ENCODE measurements at places on chromosomes 2 and 18.
A peak's percentile ranks its signal among the peaks of the same experiment; 100 is the strongest.

DNA sequence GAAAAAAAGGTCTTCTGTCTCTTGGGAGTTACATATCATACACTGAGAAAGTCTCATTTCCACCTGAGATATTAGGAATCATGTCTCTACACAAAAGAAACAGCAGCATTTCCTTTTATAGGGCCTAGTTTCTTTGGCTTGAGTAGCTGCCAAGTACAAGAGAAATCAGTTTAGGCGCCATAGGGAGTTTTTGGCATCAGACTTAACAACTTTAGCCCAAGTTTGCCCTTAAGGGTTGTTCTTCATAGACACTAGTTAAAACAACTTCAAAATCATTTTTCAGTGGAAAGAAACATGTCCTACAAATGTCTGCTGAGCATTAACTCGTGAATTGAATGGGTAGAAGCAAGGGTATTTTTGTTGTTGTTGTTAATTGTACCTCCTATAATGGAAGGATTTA, 587.0 kb upstream of the DSEL start:
- DNase-seq, result no peak
- peak overlapping the region; percentile 14 for H3K27ac ChIP-seq
- H3K27me3 ChIP-seq, result no peaks in the 10 kb centered on the region
- no peaks in the 10 kb centered on the region for H3K4me1 ChIP-seq
- H3K4me3 ChIP-seq, result no peak overlapping the region

GRCh38 chr2:30709516-30709915, 97.7 kb downstream of the CAPN13 start:
- no peak for DNase-seq
- no peaks in the 10 kb centered on the region for H3K27me3 ChIP-seq
- H3K36me3 ChIP-seq, result no peaks in the 10 kb centered on the region
- H3K4me3 ChIP-seq, result no peak overlapping the region
- H3K27ac ChIP-seq, result no peak overlapping the region

GRCh38 chr2:177155631-177156030, 57.0 kb upstream of the HNRNPA3 start:
- H3K27me3 ChIP-seq, result peaks cover 20% of the 10 kb centered on the region
- H3K36me3 ChIP-seq, result no peaks in the 10 kb centered on the region
- H3K27ac ChIP-seq, result no peak overlapping the region
- H3K4me3 ChIP-seq, result no peak overlapping the region
- peaks cover 7% of the 10 kb centered on the region for H3K4me1 ChIP-seq
- DNase-seq, result no peak

DNA sequence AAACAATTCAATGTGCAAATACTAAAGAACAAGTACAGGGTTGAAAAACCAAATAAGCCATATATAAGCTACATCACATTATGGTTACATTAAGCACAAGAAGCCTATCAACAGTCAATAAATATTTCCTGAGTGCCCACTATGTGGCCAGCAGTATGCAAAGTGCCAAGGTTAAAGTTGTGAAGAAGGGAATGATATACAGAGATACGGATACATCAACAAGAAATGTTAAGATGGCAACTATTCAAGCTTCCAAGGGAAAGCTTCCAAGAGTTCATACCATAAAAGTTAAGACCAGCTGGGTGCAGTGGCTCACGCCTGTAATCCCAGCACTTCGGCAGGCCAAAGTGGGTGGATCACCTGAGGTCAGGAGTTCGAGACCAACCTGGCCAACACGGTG, 14.0 kb downstream of the DYM start:
- DNase-seq, result no peak
- H3K4me3 ChIP-seq, result no peak overlapping the region
- no peak overlapping the region for H3K27ac ChIP-seq
- peaks cover 39% of the 10 kb centered on the region for H3K36me3 ChIP-seq
- no peaks in the 10 kb centered on the region for H3K4me1 ChIP-seq

DNA sequence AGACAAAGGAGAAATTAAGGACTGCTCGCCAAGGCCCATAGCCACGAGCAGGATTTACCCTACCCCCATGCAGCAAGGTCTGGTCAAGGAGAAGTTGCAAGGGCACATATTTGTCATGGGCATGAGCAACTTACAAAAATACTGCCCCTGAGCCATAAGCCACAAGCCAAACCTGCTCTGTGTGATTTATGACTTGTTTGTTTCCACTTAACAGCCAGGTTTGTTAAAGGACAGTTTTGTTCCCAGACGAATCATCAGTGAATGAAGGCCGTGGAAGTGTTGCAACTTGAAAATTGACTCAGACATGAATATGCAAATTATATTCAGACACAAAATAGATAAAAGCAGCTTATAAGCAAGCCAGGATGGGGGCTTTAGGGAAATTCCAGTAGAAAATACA, 31.3 kb upstream of the EVA1A start:
- no peak for DNase-seq
- no peaks in the 10 kb centered on the region for H3K27me3 ChIP-seq
- H3K36me3 ChIP-seq, result no peaks in the 10 kb centered on the region
- no peak overlapping the region for H3K27ac ChIP-seq
- H3K4me3 ChIP-seq, result no peak overlapping the region
- H3K4me1 ChIP-seq, result peaks cover 18% of the 10 kb centered on the region

GRCh38 chr2:185475914-185476313, 262.7 kb upstream of the FSIP2 start:
- no peaks in the 10 kb centered on the region for H3K27me3 ChIP-seq
- no peak for DNase-seq
- no peak overlapping the region for H3K27ac ChIP-seq

GRCh38 chr2:96218508-96219131, 10.0 kb upstream of the STARD7 start:
- no peaks in the 10 kb centered on the region for H3K4me1 ChIP-seq
- DNase-seq, result no peak
- no peaks in the 10 kb centered on the region for H3K27me3 ChIP-seq
- no peaks in the 10 kb centered on the region for H3K36me3 ChIP-seq
- no peak overlapping the region for H3K4me3 ChIP-seq

DNA sequence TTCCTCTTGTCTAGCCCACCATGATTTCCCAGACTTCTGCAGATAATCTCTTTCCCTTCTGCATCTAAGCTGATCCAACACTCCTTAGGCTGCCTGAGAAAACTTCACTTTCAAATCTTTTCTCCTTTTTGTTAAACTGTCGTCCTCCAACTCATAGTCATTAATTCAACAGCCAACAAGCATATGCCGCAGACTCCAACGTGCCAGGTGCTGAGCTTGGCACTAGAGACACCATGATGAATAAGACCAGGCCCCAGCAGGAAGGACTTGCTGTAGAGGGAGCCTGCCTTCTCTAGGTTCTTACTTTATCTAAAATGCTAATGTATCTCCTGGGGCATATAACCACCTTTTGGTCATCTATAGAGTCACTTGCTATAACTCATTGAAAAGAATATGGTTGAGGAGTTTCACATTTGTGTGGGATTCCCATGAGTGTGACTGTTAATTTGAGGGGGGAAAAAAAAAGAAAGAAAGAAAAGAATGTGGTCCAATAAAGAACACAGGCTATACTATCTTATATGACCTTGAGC, 51.0 kb downstream of the ANKRD44 start:
- H3K4me3 ChIP-seq, result no peak overlapping the region
- H3K27me3 ChIP-seq, result no peaks in the 10 kb centered on the region
- no peaks in the 10 kb centered on the region for H3K36me3 ChIP-seq

GRCh38 chr2:216922175-216922780, 62.4 kb upstream of the TNP1 start:
- H3K27me3 ChIP-seq, result no peaks in the 10 kb centered on the region
- no peak for DNase-seq
- no peaks in the 10 kb centered on the region for H3K36me3 ChIP-seq
- no peak overlapping the region for H3K4me3 ChIP-seq
- H3K27ac ChIP-seq, result no peak overlapping the region

GRCh38 chr18:9542924-9543323, 67.6 kb downstream of the RALBP1 start:
- DNase-seq, result no peak
- no peak overlapping the region for H3K4me3 ChIP-seq
- peaks cover 26% of the 10 kb centered on the region for H3K36me3 ChIP-seq

DNA sequence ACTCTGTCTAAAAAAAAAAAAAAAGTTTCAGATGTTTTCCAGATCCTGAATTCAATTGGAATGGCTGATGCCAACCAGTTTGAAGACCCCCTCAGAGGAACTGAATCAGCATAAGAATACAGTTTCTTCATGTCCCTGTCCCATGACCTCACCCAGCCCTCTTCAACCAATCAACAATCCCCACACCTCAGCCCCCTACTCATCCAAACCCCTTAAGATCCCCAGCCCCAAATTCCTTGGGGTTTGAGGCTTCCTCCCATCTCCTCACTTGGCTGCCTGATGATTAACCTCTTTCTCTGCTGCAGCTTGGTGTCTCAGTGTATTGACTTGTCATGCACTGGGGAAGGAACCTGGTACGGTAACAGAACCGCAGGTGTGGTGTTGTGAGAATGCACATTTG, 97.6 kb upstream of the CABLES1 start:
- H3K36me3 ChIP-seq, result no peaks in the 10 kb centered on the region
- no peak overlapping the region for H3K4me3 ChIP-seq
- H3K27me3 ChIP-seq, result no peaks in the 10 kb centered on the region
- no peak overlapping the region for H3K27ac ChIP-seq
- DNase-seq, result no peak
- H3K4me1 ChIP-seq, result no peaks in the 10 kb centered on the region

DNA sequence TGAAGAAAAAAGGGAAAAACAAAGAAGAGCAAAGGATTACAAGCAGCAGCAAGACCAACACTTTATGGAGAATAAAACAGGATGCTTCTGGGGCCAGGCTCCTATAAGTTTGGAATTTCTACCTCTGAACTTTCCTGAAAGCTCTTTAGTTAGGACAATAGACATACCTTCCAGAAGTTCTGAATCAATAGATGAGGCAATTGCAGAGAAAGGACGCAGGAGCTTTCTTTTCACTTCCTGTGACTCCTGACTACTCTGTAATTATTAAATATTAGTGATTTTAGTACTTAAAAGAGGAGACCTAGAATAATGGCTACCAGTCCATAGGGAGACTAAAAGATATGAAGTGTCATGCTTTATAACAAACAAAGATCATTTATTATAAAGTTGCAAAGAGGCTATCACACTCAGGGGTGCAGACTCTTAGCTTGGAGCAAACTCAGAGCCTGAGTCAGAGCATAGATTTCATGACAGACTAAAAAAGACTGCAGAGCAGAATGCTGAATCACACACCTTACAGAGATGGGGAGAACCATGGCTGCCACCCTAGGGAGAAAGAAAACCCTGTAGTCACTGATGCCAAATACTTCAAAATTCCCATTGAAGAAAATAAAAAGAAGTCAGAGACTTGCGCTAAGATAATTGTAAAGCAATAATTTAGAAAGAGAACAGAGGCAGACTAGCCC, 52.5 kb upstream of the FAM136A start:
- H3K4me3 ChIP-seq, result no peak overlapping the region
- H3K4me1 ChIP-seq, result peaks cover 14% of the 10 kb centered on the region
- DNase-seq, result no peak

DNA sequence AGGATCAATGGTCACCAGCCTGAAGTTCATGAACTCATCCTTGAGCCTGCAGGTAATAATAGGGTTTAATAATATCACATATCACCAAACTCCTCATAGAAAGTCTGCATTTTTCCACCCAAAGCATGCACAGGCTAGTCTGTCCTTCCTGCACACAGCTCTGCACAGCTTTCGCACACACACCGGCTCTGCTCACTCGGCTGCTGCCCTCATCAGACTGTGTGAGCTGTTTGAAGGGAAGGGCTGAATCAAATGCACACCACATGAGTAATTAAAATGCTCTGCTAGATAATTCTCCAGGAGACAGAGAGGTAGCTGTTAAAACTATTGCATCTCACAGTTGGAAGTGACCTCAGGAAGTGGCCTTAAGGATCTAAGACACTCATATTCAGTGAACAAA, 108.4 kb upstream of the YPEL5 start:
- peaks cover 6% of the 10 kb centered on the region for H3K4me1 ChIP-seq
- no peak overlapping the region for H3K27ac ChIP-seq
- H3K36me3 ChIP-seq, result no peaks in the 10 kb centered on the region
- no peak for DNase-seq
